Dermis blood vessel endothelial cell (primary cell): ENCODE measurements at places on chromosomes 4 and X. TPM values are rescaled to one million over a fixed set of nuclear protein-coding genes. Genes with fewer than 3 reads are reported as not detected.
A peak's percentile ranks its signal among the peaks of the same experiment; 100 is the strongest.

FAM13A gene
- total RNA-seq: 1.3 and 1.7 TPM in 2 replicates

- DNase-seq: peak; percentile 27
Measured at GRCh38 chr4:185204238-185204910, 574 bp upstream of the CFAP97 start.

DNA sequence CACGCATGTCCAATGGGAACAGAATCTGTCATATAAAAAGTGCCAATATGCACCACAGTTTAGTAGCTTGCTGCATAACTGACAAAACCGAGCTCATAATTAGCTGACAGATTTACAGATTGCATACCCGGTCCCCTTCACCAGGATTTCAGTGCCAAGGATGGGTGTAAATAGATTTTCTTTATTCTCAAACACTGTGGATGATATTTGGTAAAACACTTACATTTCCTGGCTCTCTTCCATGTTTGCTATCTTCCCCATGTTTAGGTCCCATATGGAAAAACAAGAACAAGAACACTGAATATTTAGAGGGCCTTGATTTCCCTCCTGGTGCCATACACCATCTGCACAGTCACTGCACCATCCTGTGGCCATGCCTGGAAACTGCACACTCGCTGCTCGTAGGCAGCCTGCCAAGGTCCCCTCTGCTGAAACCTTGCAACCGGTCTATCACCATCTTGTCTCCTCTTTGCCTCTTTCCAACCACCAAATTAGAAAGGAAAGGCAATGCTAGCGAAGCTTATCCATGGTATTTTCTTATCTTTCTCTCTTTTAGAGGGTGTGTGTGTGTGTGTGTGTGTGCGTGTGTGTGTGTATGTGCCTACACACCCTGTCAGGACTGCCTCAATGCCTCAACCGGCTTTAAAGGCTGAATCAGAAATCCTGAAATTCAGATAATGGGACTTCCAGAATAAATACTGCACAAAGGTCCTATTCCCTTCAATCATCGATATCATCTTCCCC lies 124.2 kb upstream of the MBNL3 start:
- peak; percentile 56 for DNase-seq

PROM1 gene
- 0.14 and 1.0 TPM in 2 replicates for total RNA-seq

GRCh38 chr4:81422595-81422994 lies 49.1 kb downstream of the RASGEF1B start:
- DNase-seq: no peak

DNA sequence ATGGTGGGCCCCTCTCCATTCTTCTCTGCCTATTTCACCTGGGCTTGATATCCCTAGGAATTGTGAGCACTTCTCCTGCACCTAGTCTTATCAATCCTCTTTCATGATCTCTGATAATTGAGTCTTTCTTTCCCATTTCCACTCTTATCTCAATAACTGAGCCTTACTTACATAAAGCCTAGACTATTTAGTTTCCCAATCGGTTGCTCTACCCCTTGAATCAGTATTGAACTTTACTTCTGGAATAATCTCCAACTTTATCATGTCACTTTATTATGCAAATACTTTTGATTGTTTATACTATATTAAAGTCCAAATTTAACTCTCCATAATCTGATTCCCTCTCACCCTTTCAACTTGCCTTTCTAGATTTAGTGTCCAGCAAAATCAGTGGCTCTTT lies 222.7 kb downstream of the SPRY1 start:
- DNase-seq: no peak

GRCh38 chr4:120672076-120672475 lies 250.4 kb downstream of the PRDM5 start:
- DNase-seq: no peak

PAGE2 gene
- not detected in 2 replicates for total RNA-seq

HTN3 gene
- total RNA-seq: not detected in 2 replicates

DNA sequence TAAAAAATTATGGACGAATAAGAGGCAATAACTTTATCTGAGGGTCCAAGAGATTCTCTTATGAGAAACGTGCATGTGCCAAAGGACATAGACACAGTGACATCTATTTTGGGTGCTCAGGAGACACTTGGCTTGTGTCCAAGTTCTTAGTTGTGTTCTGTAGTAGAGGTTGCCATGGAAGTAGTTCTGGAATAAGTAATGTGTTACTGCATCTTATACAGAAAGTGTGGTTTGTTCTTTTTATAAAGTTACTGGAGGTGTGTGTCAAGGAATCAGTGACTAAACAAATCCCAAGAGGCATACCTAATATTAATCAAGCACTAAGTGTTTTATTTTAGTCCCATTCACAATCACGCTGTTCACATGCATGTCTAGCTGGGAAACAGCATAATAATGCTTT lies 305.7 kb downstream of the ARHGAP24 start:
- DNase-seq: peak; percentile 90

MUC7 gene
- total RNA-seq: not detected in 2 replicates

GRCh38 chr4:67201334-67201733 lies 344.0 kb downstream of the CENPC start:
- no peak for DNase-seq

SPANXB1 gene
- total RNA-seq: not detected in 2 replicates

DNA sequence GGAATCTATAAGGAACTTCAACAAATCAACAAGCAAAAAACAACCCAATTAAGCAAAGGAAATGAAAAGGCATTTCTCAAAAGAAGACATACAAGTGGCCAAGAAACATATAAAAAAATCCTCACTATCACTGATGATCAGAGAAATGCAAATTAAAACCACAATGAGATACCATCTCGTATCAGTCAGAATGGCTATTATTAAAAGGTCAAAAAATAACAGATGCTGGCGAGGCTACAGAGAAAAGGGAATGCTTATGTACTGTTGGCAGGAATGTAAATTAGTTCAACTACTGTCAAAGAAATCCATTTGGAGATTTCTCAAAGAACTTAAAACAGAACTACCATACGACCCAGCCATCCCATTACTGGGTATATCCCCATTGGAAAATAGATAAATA lies 292.4 kb upstream of the FAT1 start:
- DNase-seq: no peak

DNA sequence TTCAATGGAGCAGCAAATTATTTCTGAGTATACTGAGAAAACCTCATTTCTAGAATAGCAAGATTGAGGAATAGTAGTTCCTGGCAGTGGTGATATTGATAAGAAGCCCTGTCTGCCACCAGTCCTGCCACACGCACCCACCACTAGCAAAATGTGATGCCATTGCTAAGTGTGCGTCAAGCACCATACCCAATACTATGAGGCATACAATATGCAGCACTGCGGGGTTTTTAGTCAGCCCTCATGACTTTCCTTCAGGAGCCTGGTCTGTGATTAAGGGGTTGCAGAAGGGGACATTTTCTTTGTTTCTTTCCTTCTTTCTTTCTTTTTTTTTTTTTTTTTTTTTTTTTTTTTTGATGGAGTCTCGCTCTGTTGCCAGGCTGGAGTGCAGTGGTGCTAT lies 128.7 kb upstream of the USP38 start:
- DNase-seq: no peak

SPARCL1 gene
- total RNA-seq: 158 and 779 TPM in 2 replicates

DNA sequence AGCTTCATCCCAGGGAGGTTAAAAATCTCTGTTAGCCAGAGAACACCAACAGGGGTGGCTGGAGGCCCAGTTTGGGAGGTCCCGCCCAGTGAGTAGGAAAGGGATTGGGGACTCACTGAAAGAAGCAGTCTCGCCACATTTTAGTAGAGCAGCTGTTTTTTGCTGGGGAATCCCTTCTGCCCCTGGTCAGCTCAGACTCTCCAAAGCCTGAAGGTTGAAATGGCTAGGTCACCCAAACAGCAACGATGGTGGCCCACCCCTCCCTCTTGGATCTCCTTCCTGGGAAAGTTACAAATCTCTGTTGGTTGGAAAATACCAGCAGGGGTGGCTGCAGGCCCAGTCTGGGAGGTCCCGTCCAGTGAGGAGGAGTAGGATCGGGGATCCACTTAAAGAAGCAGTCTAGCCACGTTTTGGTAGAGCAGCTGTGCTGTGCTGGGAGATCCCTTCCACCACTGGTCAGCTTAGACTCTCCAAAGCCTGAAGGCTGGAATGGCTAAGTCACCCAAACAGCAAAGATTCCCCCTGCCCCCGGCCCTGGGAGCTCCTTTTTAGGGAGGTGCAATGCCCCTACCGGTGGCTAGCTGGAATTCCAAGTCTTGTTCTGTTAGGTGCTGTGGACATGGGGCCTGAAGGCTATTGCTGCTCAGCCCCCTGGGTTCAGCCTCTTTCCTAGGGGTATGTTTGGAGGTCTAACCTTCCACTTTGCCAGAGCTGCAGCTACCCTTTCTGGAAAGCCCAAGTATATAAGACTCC lies 40.0 kb upstream of the TEX13A start:
- DNase-seq: no peak

DNA sequence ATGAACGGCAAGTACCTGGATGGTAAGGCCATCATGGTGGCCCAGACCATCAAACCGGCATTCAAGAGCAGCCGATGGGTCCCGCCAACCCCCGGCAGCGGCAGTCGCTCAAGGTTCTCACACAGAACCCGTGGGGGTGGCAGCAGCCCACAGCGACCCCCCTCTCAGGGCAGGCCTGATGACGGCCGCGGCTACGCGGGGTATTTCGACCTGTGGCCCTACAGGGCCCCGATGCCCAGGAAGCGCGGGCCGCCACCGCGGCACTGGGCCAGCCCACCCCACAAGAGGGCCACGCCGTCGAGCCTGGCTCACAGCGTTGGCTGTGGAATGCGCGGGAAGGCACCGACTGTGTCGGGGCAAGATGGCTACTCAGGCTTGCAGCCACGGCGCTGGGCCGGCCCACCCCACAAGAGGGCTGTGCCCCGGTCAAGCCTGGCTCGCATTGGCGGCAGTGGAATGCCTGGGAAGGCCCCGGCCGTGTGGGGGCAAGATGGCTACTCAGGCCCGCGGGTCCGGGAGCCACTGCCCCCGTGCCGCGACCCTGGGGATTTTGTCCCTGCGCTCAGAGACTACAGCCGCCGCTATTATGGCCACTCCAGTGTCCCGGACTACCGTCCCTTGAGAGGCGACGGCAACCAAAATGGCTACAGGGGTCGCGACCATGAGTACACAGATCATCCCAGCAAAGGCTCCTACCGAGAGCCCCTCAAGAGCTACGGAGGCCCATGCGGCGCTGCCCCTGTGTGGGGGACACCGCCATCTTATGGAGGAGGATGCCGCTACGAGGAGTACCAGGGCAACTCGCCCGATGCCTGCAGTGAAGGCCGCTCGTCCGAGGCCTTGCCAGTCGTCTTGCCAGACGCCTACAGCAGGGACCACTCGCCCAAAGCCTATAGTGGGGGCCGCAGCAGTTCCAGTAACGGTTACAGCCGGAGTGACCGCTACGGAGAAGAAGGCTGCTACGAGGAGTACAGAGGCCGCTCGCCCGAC lies 731 bp downstream of the RBMXL3 start:
- DNase-seq: no peak

MID1 gene
- 52.9 and 63.8 TPM in 2 replicates for total RNA-seq

PRRG3 gene
- total RNA-seq: not detected in 2 replicates

- DNase-seq: no peak
Measured at GRCh38 chr4:172369471-172369959, 556.3 kb downstream of the GALNTL6 start.

DNA sequence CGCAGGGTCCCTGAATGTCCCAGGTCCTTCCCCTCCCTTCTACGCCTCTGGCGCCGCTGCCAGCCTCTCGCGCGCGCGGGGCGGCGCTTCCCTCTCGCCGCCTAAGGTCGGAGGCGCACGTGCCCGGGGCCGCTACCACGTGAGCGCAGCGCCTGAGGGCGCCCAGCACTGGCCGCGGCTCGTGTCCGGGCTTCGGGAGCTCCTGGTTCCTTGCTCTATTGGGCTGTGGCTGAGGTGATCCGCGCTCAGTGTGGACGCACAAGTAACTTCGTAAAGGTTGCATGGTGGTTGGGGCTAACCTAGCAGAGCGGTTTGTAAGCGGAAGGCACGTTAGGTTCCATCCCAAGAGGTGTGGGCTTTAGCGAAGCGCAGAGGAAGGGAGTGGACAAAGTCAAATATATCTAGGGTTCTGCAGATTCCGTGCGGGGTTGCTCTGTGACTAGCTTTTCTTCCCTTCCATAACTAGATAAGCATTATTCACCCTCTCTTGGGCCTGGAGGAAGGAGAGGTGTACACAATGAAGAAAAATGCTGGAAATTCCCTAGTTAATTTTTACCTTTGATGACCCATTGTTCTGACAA lies 1.8 kb downstream of the TLL1 start:
- DNase-seq: peak; percentile 58

CYLC1 gene
- total RNA-seq: not detected in 2 replicates

DNA sequence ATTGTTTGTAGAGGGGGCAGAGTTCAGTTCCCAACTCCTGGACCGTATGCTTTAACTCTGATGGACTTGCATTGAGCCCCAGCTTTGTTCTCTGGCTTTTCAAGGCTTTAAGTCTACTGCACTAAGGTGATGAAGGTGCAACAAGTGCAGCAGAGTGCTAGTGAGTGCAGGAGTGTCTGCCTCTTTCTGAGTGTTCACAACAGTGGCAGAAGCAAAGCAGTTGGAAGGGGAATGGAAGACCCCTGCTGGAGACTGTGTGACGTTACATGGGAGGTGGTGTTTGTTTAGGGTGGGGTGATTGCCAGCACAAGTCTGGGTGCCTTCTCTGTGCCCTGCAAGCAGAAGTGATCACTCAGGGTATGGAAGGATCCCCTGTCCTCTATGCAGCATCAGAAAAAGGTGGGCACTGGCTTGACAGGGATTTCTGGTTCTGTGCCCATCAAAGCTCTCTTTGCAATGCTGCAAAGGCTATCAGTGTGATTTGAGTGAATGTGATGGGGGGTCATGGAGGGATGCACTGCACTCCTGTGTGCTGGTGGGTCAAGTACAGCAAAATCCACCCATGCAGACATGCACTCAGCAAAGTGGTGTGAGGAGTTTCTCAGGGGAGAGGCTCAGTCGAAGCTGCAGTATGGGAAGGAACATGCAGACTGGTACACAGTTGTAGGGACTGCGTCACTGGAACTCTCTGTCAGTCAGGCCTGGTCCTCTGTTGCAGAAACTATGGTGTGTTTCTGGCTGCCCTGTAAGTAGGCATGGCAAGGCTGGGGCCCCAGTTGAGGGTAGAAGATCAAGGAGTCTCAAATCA lies 70.9 kb upstream of the UGT2B7 start:
- DNase-seq: no peak

DNA sequence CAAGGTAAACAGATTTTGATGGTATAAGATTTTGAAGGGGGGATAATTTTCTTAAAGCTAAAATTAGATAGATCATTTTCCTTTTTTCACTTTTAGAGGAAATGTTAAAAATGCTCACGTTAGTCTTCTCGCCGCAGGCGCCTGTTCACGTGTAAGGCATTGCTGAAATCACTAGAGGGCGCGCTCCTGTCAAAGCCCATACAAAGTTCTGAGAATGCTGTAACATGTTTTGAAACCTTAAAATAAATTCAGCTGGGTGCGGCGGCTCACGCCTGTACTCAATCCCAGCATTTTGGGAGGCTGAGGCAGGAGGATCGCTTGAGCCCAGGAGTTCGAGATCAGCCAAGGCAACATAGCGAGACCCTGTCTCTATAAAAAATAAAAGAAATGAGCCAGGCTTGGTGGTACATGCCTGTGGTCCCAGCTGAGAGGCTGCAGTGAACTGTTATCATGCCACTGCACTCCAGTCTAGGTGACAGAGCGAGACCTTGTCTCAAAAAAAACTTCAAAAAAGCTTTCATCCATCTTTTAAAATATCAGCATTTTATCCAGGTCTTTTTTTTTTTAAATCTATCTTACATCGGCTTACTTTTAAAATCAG lies 138.0 kb downstream of the RBMX2 start:
- DNase-seq: peak; percentile 62
